ENCODE measurements at places on chromosomes 13 and 19.

DNA sequence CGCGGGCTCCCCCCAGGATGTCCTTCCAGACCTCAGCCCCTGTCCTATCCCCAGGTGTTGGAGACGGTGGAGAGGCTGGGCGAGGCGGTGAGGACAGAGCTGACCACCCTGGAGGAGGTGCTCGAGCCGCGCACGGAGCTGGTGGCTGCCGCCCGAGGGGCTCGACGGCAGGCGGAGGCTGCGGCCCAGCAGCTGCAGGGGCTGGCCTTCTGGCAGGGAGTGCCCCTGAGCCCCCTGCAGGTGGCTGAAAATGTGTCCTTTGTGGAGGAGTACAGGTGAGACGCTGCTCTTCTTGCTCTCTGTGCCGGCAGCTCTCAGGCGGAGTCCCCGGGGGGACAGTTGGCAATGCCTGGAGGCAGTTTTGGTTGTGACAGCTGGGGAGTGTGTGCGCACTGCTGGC, 6.9 kb downstream of the TTYH1 start:
- no peak for DNase-seq

DNA sequence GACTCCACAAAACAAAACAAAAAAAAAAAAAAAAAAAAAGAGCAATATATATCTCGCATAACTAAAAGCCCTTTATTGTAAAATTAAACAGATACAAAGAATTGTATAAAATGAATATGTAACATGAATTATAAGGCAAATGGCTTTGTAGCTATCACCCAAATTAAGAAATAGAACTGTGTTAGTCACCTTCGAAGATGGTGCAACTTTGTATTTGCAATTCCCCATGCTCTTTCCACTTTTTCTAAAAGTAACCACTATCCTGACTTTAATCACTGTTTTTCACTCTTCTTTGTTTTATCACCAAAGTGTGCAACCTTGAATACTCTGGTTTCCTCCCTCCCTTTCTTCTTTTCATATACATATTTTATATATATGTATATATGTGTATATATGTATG, 57.1 kb upstream of the HTR2A start:
- DNase-seq, result no peak

DNA sequence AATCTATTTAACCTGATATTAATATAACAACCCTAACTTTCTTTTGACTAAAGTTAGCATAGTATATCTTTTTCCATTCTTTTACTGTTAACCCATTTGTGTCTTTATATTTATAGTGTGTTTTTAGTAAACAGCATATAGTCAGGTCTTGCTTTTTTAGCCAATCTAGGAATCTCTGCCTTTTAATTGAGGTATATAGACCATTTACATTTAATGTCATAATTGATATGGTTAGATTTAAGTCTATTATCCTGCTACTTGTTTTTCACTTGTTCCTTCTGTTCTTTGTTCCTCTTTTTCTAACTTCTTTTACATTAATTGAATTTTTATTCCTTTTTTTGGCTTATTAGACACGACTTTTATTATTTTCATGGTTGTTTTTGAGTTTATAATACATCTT, 174.4 kb downstream of the KCTD15 start:
- DNase-seq, result no peak

DNA sequence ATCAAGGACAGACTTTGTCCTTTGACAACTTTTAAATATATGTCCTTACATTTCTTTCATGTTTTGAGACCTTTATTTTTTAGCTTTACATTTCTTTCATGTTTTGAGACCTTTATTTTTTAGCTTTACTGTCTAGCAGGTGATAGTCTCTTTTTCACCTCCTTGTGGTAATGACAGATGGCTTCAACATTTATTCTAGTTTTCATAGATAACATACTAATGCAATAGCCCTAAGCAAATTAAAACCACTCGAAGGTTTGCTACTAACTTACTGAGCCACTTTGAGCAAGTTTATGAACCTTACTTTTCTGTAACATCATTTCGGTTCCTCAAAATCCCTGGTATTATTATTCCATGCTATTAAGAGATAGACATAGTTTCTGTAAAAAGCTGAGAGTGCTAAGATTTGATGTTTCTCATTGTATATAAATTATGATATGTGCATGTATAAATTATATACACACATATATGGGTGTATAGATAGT, 4.5 kb downstream of the DACH1 start:
- no peak for DNase-seq

DNA sequence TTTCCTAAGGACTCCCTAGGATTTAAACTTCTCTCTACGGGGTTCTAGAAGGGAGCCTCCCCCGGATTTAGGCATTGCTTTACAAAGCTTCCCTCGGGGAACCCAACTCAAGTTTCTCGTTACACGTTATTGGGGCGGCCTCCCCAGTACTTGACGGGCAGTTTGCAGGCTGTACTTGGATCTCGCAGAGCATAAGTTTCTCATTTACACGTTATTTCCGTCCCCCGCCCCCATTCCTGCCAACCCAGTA, 584 bp downstream of the SMG9 start:
- DNase-seq, result no peak

DNA sequence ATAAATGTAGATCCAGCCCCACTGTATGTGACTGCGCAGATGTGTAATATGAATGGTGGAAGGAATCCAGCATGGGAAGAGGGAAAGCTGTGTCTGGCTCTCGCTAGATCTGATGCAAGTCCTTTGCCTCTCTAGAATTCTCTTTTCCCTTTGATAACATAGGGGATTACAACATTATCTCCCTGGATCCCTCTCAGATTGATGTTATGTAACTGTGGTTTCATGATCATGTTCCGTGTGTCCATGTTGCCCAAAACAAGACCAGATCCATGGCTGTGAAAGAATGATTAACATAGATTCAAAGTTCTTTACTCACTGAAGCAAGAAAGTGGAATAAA, 184.0 kb upstream of the UBL3 start:
- DNase-seq, result no peak

DNA sequence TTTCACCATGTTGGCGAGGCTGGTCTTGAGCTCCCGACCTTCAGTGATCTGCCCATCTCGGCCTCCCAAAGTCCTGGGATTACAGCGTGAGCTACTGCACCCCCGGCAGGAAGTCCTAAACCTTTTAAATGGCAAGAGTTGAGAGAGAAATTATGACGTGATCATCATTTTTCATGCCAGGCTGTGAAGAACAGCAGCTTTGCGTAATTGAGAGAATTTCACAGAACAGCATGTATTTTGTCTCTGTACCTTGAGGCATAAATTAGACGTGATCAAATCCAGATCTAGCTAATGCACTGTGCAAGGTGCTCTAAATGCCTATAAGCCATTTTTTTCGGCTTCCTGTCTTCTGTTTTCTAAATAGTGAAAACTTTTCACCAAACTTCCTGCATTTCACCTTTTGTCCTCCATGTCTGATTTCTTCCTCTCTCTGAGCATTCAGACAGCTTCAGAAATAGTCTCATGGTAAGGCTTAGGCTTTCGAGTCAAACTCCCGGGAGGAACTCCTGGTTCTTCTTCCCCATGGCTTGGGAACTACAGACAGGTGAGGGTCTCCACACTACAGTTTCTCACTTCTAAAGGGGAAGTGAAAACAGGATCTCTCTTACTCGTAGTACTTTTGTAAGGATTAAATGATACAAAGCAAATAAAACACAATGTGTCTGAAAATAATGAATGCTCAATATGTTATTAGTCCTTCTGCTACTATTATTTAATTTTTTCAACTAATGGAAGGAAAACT, 51.0 kb downstream of the WDFY2 start:
- no peak for DNase-seq

- no peak for DNase-seq
These were observed 2.8 kb downstream of the ACTN4 start for GRCh38 chr19:38650172-38650775.

GRCh38 chr13:65505941-65506340, 1724.2 kb downstream of the PCDH9 start:
- DNase-seq, result no peak

- no peak for DNase-seq
These were observed 20.9 kb upstream of the FFAR2 start for GRCh38 chr19:35427187-35427586.

GRCh38 chr13:66508153-66508909, 721.8 kb downstream of the PCDH9 start:
- no peak for DNase-seq

- DNase-seq, result no peak
These were observed 51.3 kb downstream of the OR10H4 start for GRCh38 chr19:16000024-16000663.

DNA sequence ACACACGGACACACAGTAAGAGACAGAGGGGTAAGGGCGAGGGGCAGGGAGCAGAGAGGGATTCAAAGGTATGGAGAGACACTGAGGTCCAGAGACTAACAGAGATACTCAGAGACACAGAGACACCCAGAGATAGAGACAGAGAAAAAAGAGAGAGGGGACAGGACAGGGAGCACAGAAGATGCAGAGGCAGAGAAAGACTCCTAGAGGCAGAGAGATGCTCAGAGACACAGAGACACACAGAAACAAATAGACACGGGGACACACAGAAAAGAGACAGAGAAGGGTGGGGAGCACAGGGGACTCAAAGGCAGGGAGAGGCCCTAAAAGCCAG, 39.8 kb downstream of the DEDD2 start:
- DNase-seq, result no peak

DNA sequence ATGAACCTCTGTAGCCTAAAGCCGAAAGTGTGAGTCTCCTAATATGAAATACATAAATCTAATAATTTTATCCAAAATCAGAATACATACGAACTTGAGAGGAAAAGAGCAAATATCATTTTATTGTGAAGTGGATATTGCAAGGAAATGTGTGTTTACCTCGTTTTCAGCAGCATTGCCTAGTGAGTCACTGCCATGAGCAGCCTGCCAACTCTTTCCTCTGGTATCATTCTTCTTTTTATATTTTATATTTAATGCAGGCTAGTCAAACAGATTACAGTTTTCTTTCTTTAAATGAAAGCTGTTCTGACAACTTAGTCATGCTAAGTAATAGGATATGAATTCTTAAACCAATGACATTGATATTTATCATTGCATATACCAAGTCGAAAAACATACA, 44.2 kb downstream of the EDNRB start:
- DNase-seq, result no peak

GRCh38 chr13:51451467-51452360, 1.1 kb downstream of the INTS6 start:
- DNase-seq, result no peak

- DNase-seq, result no peak
These were observed 2.9 kb downstream of the WDR83 start for GRCh38 chr19:12669270-12670158.

DNA sequence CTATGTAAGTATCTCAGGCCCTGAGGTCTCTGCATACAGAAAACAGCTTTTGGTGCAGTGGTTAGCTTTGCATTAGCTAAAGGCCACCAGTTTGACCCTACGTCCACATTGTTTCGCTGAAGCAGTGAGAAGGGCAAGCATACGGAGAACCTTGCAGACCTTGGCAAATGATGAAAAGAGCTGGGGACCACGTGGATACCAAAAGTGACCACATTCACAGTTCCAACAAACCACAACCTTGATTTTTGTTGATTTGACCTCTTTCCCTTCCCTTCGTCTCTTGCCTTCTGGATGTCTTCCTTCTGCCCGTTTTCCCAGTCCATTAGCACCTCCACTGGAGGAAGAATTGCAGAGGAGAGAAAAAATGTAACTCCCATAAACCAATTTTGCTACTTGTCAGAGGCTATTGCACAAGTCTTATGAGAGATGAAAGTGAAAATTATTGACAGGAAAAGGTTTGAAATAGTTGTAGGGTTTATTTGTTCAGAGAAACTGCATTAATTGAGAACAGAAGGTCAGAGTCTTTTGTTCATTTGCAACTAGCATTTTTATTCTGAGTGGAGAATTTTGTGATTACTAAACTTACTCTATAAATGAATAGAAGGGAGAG, 293.9 kb upstream of the HTR2A start:
- DNase-seq, result no peak

All from NCI-H1436 treated with DMSO at 0.1 percent for 48 hours (cell line).